ENCODE measurements at places on chromosomes 3 and 15.

DNA sequence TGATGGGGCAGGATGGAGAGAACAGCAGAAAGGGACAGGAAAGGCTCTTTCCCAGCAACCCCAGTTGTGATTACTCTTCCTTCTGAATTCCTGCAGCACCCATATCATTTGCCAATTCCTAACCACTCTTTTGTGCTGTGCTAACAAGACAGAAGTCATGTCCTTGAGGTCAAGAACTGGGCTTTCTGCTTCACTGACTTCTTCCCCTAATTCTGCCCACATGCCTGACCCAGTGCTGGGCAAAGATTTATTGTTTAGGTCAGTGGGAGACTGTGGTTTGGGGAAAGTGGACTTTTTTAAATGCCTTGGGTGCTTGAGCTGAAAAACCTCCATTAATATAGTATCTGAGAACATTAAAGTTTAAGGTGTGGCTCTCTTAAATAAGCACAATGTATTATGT lies 4.2 kb upstream of the EFCAB12 start:
- no peak for DNase-seq

DNA sequence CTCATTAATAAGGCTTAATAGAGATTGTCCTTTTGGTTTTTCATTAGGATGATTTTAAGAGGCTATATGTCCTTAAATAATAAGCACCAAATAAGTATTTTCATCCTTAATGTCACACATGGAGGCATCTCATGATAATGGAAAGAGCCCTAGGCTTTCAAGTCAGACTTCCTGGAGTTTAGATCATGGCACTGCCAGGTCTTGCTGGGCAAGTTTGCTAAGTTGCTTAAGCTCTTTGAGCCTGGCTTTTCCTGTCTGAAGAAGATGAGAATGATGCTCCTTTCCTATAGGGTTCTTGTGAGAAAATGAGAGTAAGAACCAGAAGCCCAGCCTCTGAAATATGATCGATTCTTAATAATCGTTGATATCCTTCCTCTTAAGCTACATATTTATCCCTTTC lies 23.4 kb upstream of the P2RY12 start:
- DNase-seq, result no peak

GRCh38 chr3:155308831-155309230 lies 15.3 kb upstream of the STRIT1 start:
- peak; percentile 12 for DNase-seq

GRCh38 chr3:112650482-112650881 lies 9.5 kb upstream of the CCDC80 start:
- DNase-seq, result no peak

- DNase-seq, result no peak
These were observed 243.2 kb downstream of the MBNL1 start for GRCh38 chr3:152511904-152512303.

DNA sequence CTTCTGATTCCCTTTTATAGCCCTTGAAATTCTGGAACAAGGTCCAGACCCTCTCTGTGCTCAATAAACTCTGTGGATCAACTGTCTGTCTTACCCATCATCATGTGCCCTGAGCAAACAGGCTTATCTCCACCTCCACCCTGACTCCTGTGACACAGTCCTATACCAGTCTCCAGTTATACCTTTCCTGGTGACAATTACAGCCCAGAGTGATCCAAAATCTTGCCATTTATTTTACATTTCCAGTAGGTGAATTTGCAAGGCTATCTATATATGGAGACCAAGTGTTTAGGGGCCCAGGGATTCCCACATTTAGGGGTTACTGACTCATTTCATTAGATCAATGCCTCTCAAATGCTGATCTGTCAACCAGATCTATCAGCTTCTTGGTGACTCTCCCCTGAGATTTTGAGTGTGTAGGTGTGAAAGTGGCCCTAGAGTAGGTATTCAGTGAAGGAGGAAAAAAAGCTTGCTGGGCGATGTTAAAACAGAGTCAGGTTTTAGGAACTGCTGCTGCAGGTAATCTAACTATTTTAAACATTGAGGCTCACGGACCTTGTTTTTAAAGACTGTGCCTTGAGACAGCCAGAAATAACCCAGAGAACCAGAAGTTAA lies 229.6 kb upstream of the WNT5A start:
- no peak for DNase-seq

DNA sequence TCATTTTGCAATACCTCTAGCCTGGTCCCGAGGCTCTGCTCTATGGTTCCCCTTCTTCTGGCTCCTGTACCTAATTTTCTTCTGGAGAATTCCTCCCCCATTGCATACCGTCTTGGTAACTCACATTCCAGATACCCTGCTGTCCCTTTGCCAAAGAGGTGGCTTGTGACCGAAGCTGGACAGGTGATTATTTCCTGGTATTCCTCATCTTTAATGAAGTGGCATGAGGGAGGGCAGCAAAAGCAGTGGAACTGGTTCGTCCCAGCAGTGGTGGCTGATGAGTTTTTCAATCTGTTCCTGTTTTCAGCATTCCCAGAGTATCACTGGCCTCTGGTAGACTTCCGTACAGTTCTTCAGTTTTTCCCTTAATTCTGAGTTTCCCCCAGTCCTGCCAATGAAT lies 186.2 kb upstream of the CADPS start:
- no peak for DNase-seq

DNA sequence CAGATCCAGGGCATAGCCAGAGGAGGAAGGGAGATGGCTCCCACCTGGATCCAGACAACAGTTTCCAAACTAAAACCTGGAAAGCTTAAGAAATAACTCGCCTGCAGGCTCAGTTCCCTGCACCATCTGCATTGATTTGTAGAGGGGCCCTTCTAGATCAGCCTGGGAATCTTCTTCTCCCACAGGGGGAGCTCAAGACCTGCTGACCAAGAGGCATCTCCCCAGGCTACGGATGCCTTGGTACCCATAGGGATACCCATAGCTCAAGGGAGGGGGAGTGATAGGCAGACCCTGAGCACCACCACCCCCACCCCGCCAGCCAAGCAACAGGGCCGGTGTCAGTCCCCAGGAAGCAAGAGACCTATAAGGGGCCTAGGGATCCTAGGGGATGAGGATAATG lies 28.0 kb upstream of the DCLK3 start:
- DNase-seq, result no peak

DNA sequence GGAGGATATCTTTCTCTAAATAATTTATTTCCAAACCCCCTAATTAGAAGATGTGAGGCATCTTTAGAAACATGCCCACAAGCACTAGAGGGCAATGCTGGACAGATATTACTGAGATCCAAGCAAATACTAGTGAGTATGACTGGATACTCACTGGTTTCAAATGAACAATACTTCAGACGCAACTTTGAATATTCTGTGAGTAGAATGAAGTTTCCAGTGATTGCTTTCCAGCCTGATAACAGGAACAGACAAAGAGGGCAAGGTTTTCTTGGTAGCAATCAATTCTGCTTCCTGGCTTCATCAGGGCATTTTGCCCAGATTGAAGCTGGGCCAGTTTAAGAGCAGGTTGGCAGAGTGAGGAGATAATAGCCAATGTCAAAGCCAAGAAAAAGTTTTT lies 442.6 kb upstream of the PDZRN3 start:
- no peak for DNase-seq

DNA sequence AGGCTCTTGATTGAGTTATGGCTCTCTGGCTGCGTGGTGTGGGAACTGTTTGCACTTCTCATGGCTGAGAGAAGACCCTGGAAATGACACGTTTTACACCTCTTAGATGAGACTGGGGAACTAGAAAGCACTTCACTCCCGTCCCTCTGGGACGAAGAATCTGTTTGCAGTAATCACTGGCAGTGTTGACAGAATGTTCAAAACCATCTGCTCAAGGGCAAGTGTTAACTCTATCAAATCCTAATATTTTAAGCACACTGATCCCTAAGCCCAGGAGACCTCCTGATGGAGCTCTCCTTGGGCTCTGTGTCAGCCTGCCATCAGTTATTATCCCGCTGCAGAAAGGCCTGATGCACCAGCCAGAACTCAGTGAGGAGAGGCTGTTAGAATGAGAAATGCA lies 323.8 kb upstream of the DNAJC19 start:
- DNase-seq, result no peak

GRCh38 chr3:50472958-50473357 lies 30.5 kb downstream of the CACNA2D2 start:
- DNase-seq, result no peak

- DNase-seq, result no peak
These were observed 191.6 kb upstream of the FAM3D start for GRCh38 chr3:58858126-58858525.

DNA sequence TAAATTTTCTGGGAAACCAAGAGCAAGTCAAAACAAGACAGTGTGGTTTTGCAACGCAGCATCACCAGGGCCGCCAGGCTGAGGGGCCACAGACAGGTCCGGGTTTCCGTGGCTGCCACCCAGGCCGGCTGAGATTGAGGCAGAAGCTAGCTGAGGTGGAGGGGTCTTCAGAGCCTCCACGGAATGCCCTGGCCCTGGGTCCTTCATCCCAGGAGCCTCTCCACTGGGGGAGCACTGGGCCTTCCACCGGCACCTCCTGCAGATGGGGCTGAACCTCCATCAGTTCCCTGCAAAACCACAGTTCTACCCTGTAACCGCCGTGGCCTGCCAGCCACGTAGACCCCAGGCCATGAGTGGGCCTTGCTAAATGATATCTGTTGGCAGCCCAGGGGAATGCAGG lies 152.7 kb downstream of the CHSY1 start:
- no peak for DNase-seq

DNA sequence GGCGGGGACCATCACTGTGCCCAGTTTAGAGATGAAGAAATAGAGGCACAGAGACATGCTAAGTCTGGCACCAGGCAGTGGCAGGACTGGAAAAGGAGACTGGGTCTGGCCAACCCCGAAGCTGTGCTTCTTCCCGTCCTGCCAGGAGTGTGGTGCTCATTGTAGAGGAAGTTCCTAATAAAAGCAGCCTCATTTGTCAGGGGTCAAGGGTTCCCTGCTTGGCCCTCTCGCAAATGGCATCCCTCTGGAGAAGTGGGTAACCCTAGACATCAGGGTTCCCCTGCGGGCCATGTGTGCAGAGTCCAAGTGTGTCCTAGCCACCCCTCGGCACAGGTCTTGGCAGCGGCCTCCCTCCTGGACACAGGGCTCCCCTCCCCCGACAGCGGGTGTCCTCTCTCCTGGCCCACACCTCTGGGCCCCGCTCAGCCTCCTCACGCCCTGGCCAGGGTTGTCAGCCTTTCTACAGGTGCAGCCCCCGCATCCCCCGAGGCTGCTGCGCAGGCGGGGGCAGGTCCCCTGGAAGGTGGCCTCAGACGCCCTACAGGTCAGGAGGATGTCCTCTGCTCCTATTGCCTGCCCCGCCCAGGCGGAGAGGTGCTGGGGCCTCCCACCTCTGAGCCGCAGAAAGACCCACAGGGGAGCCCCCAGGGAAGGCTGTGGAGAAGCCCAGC lies 61.8 kb upstream of the PRR20G start:
- DNase-seq, result no peak

DNA sequence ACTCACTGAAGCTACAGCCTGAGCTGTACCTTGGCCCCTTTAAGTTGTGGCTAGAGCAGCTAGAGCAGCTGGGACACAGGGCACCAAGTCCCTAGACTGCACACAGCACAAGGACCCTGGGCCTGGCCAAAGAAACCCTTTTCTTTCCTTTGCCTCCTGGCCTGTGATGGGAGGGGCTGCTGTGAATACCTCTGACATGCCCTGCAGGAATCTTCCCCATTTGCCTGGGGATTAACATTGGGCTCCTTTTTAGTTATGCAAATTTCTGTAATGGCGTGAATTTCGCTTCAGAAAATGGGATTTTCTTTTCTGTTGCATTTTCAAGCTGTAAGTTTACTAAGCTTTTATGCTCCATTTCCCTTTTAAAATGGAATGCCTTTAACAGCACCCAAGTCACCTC lies 611.2 kb upstream of the ARPP21 start:
- DNase-seq, result no peak

- DNase-seq, result no peak
These were observed 23.3 kb upstream of the USF3 start for GRCh38 chr3:113719758-113720157.

DNA sequence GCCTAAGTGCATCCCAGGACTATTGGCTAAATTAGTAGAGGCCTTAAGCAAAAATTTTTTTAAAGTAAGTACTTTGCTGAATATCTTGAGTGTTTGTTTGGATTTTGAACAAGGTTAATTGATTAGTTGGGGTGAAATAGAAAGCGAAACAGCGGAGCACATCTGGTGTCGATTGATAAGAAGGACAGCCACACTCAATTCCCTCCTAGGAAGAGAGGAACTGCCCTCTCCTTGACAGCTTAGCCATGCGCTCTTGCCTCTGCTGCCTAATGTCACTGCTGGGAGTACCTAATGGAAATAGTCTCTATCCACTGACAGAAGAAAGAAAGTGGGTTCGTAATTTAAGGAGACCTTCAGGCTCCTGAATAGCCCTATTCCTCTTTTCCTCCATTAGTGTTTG lies 943.6 kb downstream of the DIPK2A start:
- no peak for DNase-seq

DNA sequence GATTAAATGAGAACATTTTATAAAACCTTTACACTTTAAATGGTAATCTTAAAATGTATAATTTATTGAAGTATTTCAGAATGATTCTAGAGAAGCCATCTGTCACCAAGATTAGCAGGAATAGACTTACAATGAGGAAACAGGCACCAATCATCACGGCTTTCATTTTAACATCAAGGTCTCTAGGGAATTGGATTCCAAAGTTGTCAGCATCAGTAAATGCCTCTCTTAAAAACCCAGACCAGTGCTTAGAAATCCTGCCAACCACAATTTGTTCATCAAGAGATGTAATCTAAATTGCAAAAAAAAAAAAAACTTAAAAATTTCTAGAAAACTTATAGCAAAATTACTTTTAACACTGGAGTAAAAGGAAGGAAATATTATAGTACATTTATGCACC lies 20.3 kb downstream of the PLSCR2 start:
- DNase-seq, result no peak

- DNase-seq, result no peak
These were observed 98.8 kb downstream of the XXYLT1 start for GRCh38 chr3:195172039-195172684.

- no peak for DNase-seq
These were observed 213.6 kb downstream of the FEZF2 start for GRCh38 chr3:62159709-62160092.

- peak; percentile 32 for DNase-seq
These were observed 39.4 kb upstream of the LMOD3 start for GRCh38 chr3:69161587-69162307.

DNA sequence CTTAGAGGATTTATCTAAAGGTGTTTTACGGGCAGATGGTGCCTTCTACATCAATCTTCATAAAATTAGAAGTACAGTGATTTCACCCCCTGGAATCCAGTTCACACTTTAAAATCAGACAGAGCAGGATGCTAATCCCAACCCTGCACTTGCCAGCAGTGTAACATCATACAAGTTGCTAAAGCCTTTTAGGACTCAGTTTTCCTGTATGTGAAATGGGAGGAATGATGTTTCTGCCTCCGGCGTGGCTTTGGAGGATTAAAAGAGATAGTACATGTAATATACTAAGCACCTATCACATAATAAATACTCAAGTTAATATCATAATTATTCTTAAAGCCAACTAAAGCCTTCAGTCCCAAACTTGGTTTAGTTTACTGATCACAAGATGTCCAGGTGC lies 257.2 kb upstream of the THBS1 start:
- DNase-seq, result no peak

- no peak for DNase-seq
These were observed 104.5 kb upstream of the BFSP2 start for GRCh38 chr3:133295199-133295901.
